ENCODE measurements at places on chromosomes 3 and 15.

DNA sequence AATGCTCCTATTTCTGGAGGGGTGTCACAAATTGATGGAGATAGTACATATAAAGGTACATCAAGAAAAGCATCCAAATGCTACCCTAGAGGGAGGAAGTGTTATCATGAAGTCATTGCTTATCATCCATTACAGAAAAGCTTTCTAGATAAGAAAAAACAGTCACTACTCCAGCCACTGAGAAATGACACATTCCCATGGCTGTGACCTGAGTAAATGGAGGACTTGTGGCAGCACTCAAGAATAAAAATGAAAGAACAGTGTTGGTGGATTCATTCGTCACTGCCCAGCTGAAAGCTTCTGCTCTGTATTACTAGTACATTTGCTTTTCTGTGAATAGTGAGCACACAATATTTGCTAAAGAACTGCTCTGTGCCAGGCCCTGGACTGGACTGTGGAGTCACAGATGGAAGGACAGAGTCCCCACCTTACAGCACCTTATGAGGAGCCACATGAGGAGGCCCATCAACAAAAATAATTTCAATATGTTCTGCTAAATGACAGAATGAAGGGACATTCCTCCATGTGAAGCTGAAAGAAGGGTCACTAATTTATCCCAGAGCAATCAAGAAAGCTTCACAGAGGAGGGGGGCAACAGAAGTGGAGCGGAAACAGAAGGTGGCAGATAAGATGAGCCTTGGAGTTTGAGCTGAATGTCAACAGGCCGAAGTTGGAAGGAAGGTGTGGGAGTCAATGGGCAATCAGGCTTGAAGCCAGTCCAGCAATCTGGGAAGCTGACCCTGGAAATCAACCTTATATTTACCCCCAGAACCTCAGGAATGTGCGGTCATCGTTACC lies 343.5 kb upstream of the TRIM42 start:
- DNase-seq = no peak

- no peak for DNase-seq
Observed at GRCh38 chr3:65995515-65995914, 43.2 kb downstream of the MAGI1 start.

DNA sequence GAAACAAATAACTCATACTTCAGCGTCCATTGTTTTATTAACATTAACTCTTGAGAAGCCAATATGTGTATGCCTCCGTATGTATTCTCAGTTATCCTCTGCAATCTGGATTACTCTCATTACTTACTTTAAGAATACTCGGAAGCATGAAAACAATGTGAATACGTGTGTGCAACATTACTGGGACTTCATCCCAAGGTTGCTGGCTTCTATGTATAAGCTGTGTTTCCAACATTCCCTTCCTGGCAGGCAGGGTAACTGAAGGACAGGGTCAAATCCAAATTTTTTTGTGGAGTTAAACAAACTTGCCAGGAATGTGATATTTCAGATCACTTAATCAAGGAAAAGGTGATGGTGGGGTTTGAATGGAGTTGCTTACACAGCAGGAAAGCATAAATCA lies 34.5 kb upstream of the NR1I2 start:
- DNase-seq = no peak

DNA sequence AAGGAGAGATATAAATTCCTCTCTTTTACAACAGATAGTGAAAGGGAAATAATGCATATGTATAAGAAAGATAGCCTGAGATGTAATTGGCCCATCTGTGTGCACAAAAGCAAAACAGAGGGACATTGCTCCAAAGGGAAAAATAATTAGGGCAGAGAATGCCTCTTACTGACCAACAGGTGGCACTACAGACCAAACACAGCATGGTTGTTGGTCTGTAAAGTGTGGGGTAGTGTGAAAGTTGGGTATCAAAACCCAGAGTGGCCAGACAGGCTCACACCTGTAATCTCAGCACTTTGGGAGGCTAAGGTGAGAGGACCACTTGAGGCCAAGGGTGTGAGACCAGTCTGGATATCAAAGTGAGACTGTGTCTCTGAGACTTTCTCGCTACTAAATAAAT lies 4.5 kb upstream of the TLNRD1 start:
- DNase-seq = no peak

DNA sequence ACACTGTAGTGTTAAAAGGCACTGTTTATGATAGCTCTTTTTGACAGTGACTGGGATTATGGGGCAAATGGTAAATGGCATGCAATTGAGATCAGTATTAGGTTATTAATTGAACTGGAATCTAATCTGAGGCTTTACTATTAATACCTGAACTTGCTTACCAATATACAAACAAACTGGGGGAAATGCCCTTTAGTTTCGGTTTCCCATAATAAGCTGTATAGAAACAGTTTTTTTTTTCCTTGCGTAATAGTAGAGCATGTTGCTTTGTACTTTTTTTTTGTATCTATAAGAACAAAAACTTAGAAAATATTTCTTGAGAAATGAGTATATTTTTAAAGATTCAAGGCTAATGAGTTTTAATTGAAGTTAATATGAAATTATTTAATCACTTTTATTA lies 95.0 kb downstream of the FNDC3B start:
- no peak for DNase-seq

- DNase-seq = no peak
Observed at GRCh38 chr3:25768851-25769250, 14.4 kb downstream of the NGLY1 start.

DNA sequence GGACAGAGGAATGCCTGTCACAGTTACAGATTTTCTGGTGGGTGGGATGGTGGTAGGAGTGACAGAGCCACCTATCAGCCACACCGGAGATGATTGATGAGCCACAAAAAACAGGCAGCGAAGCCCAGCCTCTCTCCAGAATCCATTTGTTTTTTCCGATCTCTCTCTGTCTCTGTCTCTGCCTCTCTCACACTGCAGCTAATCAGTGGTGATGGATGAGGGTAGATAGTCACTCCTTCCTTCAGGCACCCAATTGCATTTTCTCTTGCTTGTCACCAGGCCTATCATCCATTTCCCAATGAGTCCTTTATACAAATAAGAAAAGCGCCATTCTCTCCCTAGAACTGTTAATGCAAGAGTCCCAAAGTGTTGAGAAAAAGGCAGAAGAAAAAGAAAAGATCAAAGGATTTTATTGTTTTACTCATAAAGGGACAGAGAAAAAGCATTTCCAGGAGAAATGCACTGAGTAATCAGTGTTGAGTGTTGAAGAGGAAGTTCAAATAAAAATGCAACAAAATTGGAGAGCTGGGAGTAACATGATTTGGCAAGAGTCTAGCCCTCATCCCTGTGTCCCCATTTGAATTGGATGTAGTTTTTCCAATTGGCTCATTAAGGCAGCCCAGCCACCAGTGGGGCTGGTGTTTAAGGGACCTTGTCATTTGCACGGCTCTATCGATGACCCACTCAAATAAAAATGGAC lies 1089.3 kb downstream of the TUSC7 start:
- no peak for DNase-seq

DNA sequence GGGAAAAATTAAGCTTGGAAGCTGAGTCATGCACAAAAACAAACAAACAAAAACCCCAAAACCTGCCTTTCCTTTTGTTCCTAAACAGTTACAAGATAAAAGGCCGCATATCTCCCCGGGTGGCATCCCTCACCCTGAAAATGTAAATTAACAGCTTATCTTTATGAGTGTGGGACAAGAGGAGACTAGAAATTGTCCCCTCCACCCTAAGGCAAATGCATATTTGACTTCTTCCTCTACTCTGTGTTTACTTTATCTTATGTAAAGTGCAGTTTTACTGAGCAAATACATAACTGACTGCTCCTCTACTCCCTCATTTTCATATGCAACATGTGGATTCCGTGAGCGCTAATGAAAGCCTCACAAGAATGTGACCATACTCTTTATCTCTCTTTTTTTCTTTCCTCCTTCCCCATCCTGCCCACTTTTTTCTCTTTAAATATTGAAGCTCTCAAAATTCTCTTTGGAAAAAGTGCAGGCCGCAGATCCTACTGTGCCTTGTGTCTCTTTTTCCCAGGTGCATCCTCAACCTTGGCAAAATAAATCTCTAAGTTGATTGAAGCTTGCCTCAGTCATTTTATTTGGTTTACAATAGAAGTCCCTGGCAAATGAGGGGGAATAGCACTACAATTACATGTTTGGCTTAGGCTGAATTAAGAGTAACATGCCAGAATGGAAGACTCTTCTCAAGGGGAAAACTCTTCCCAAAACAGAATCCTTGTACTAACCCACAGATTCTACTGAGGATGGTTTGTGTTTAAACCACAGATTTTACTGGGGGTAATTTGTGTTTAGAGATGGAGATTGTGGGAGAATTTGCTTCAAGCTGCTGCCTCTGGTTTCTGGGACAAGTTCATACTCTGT lies 72.7 kb upstream of the WDR72 start:
- no peak for DNase-seq

DNA sequence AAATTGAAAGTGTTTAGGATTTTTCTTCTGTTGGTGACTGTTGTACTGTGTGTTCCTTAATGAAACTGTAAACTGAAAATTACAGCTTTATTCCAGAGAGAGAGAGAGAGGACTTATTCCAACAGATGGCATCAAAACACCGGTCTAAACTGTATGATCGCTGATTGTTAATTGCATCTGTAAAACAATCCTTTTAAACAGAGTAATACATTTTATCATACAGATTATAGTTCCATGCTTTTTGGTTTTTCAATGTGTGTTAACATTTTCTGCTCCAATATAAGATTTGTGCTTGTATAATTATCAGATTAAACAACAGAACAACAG lies 289.7 kb upstream of the DNAJC19 start:
- DNase-seq = no peak

GRCh38 chr3:191985691-191986090 lies 524.7 kb downstream of the PYDC2 start:
- no peak for DNase-seq

DNA sequence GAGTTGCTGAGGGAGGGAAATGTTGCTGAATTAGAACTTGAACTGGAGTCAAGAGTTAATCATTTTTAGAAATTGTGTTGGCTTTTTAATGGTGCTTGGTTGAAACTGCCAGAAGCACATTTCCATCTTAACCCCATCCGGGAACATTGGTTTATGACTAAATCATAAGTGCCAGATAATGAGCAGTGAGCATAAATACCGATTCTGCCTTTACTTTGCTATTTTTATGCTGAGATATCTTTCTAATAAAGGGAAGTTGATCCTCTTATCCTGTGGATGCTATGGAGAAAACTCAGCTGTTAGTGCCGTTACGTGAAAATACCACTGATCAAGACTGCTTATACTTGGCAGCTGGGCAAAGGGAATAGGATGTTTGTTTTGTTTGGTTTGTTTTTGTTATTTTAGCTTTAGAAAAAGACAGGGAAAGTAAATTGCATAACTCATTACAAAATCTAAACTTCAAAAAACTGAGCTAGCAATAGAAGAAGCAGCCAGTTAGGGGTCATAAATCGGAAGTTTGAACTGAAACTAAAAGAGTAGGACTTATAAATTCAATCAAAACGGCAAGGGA lies 813.1 kb downstream of the NAALADL2 start:
- DNase-seq = no peak
